BJ (cell line): ENCODE measurements at places on chromosomes 5 and 9. TPM values are rescaled to one million over a fixed set of nuclear protein-coding genes. Genes with fewer than 3 reads are reported as not detected.

Gene SPATA31A3
- polyA plus RNA-seq: not detected in 2 replicates

Gene ADGRD2
- not detected in 2 replicates for polyA plus RNA-seq

Gene KCNV2
- not detected in 2 replicates for polyA plus RNA-seq

Gene CSF1R
- polyA plus RNA-seq: 0.11 and 0.29 TPM in 2 replicates

Gene DROSHA
- 27.6 and 42.5 TPM in 2 replicates for polyA plus RNA-seq

Gene PCDHB15
- 0.45 and 0.52 TPM in 2 replicates for polyA plus RNA-seq

Gene HMMR
- polyA plus RNA-seq: 5.4 and 12.0 TPM in 2 replicates
